ENCODE measurements at places on chromosomes 6 and 20.
A peak's percentile ranks its signal among the peaks of the same experiment; 100 is the strongest.

- DNase-seq = no peak
These were observed 19.1 kb upstream of the PANK2 start for GRCh38 chr20:3869839-3870634.

GRCh38 chr6:70651326-70651905 lies 16.3 kb upstream of the SMAP1 start:
- DNase-seq = no peak

DNA sequence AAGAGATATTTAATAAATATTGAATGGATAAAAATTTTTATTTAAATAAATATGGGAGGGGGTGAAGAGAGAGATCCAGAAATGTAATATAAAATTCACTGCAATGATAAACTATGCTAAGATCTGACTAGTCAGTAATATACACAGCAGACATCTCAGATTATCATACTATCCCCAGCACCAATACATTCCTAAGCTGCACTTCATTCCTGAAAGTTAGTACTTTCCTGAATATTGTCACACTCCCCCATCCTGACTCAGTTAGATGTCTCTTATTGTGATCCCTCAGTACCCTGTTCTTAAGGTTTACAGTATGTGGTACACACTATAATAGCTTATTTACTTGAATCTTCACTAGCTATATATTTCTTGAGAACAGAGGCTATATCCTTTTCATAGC lies 88.3 kb upstream of the KCNQ5 start:
- no peak for DNase-seq

- no peak for DNase-seq
These were observed 350.9 kb downstream of the SMOC2 start for GRCh38 chr6:168791917-168792316.

- DNase-seq = no peak
These were observed 253.4 kb downstream of the PREX1 start for GRCh38 chr20:48574383-48574782.

GRCh38 chr6:140446241-140446640 lies 1071.8 kb upstream of the CITED2 start:
- no peak for DNase-seq

GRCh38 chr20:25058847-25059810 lies 1.2 kb upstream of the ACSS1 start:
- peak; percentile 66 for DNase-seq

- DNase-seq = no peak
These were observed 20.3 kb downstream of the CCDC167 start for GRCh38 chr6:37479266-37479854.

DNA sequence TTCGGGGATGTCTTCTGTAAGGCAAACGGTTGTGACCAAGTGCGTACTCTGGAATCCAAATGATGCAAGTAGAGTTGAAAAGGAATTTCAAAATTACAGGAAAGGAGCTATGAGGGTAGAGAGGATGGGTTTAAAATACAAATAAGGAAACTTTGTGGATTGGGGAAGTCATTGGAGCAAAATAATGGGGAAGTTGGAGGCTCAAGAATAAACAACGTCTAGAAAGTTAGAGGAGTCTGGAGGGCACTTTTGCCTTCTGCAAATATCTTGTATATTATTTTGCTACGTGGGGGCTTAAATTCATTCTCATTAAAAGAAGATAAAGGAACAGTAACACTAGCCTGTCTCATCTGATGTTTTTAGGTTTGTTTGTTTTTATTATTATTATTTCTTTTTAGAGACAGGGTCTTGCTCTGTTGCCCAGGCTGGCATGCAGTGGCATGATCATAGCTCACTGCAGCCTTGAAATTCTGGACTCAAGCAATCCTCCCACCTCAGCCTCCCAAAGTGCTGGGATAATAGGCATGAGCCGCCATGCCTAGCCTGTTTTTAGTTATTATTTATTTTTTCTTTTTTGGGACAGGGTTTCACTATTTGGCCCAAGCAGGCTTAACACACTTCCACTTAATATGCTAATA lies 55.0 kb upstream of the TNFAIP3 start:
- peak; percentile 58 for DNase-seq

DNA sequence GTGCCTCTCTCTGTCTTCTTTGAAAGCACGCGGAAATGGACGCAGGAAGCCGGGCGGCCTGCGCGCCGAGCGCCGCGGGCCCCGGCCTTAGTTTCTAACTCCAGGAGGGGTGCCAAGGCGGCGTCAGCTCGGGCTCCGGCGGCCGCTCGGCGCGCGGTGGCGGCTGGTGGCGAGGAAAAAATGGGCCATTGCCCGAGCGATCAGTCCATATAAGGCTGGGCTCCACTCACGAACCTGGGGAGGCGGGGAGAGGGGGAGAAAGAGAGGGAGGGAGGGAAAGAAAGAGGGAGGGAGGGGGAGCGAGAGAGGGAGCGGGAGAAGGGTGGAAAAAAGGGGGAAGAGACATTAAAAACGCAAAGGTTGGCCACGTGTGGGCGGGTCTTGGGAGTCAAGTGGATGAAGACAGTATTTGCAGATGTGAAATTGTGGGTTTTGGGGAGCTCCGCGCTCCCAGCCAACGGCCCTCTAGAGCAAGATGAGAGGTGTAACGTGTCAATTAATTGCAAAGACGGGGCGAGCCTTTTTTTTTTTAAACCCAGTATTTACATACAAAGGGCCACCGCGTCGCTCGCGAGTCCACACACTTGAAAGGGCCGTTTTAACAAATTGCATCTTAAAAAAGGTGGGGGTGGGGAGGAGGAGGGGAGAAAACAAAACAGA lies at the start of gene NKX2-2:
TSS of gene NKX2-2 (minus strand) at position 184 of the 660 bp plus-strand sequence. CDS start 395 bp downstream, outside the sequence.
- DNase-seq = no peak

- DNase-seq = peak; percentile 19
These were observed at the start of gene TPBG for GRCh38 chr6:82363428-82364086. Gene TPBG, plus strand, starts transcription at chr6:82363817. Its CDS starts 1,145 bp downstream, at chr6:82364962.

DNA sequence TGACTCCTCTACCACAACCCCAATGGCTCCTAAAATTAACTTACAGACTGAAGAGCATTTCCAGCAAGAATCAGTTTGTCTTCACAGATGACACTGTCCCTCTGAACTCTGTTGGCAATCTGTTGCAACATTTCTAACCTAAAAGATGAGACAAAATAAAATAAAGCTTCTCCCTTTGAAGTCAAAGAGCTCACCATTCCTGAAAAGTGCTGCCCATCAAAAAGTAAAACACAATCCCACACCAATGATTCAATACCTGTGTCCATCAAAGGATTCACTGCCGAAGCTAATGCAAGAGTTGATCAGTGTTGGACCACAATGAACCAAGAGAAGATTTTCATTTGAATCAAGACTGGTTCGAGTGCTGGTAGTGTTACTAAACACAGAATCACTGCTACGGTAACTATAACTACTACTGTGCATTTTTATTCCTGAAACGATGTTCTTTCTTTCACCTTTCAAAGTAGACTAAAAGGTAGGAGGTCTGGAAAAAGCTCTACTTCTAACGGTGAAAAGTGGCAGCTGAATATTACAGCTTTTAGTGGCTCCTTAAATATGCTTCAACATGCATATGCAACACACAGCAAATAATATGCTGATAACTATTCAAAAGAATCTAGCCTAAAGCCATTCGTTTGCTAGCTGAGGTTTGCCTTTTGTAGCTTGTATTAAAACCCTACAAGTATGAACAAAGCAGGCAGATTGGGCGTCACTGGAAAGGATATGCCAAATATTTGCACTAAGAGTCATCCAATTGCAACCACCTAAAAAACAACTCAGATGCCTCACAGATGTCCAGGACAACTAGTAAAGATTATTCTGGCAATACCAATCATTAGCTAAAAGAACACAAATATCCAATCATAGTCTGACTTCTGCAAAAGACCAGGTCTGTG lies at the start of gene DST:
TSS of gene DST (minus strand) at position 524 of the 896 bp plus-strand sequence.
- no peak for DNase-seq

GRCh38 chr20:43586641-43587040 lies 4.1 kb upstream of the IFT52 start:
- no peak for DNase-seq

- DNase-seq = no peak
These were observed 26.1 kb downstream of the PTPN1 start for GRCh38 chr20:50536333-50536732.

DNA sequence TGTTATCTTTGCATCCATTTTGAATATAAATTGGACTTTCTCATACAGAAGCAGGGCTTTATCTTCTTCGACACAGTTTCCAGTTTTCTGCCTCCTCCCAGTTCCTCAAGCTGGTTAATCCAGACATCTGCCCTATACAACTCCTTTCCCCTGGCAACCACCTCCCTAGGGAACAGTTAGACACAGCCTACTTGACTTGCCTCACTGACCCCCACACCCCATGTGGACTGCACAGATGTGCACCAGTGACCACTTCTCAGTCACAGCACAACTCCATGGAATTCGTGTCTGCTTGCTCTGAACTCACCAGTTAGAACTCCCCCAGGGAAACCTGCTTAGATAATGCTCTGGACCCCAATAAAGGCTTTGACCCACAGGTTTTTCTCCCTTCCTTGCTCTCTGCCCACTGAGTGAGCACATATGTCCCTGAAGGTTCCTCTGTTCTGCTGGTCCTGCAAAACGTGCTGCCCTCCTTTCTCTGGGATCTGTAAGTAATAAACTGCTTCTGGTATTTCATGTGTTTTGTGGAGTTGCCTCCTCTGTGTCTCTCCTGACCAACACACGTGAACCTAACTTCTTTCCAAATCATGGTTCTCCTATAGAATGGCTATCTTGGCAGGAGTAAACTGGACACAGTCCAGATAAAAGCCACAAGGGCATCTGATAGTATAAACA lies 351.2 kb downstream of the CD83 start:
- no peak for DNase-seq

GRCh38 chr6:25295651-25296050 lies 16.5 kb downstream of the CARMIL1 start:
- DNase-seq = no peak

- no peak for DNase-seq
These were observed 736.4 kb upstream of the MARCKS start for GRCh38 chr6:113120582-113121285.

DNA sequence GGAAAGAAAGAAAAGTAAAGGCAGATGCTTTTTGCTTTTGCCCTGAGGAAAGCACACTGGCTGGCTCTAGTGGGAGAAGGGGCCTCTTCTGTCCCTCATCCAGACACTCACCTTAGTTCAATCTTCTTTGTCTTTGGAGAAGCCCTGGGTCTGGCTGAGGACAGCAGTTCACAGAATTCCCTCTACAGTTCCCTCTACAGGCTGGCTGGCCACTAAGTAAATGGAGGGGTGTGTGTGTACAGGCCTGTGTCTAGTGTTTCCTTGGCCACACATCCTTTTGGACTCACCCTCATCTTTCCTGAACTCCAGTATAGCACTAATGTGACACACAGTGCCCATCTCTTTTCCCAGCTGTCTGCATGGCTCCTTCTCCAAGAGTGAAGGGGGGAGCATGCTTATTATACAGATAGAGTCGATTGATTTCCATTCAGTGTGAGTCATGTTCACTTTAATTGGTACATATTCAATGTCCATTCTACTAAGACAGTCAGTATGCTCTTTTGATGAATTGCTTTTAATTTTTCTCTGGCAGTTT lies 26.0 kb upstream of the CLVS2 start:
- DNase-seq = no peak

GRCh38 chr20:6783752-6784151 lies 16.3 kb downstream of the BMP2 start:
- no peak for DNase-seq

DNA sequence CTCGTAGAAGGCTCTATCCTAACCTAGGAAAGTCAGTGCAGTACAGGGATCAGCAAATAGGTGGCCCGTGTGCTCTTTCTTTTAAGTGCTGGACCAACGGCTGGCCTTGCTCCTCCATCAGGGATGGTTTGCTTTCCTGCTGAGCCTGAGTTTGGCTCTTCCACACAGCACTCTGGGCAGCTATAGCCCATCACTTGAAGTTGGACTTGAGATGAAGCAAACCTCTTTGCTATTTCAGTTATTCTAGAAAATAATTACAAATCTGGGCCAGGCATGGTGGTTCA lies 66.9 kb upstream of the KCNK16 start:
- DNase-seq = no peak

DNA sequence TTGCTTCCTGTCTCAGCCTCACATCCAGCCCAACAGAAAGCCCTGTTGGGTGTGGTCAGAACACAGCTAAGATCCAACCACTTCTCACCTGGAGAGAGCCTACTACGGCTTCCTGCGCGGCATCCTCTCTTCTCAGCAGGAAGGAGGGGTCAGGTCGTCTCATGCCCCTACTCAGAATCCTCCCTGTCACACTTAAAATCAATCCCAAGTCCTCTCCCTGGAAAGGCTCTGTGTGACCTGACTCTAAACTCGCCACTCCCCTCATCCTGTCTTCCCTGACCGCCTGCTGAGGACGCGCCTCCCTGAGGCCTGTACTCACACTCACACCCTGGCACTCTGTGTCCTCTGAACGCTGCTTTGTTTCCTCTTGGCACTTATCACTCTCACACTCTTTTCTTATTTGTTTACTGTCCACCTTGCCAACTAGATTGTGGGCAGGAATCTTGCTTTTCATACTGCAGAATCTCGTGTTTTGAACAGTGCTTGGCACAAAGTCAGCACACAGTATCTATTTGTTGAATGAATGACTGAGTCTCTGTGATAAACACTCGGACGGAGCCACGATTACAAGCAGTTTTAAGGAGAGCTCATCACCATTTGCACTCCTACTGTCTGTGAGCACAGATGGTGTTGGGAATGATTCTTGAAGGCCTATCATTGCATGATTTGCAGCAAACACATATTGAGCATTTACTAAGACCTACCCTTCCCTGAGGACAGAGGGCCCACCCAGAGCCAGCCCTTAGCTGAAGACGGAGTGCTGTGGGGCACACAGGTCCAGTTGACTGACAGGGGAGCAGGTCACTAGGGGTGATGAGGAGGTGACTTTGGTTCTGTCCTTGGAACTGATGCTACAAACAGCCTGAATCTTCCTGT lies 18.7 kb downstream of the RAB5IF start:
- no peak for DNase-seq

GRCh38 chr6:116666869-116667268 lies 1.7 kb downstream of the ZUP1 start:
- DNase-seq = no peak

DNA sequence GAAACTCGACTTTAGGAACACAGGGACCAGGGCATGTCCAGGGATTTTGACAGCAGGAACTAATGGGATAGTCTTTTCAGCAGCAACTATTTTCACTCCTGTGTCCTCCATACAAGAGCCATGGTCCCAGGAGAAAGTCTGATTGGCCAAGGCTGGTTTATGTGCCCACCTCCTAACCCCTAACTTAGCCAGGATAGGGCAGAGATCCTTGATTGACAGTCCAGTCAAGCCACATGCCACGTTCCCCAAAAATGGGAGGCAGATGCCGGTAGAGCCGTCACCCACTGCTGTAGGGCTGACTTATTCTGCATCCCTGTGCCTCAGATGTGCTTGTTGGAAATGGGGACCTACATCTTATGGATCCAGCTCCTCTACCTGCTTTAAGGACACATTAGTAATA lies 22.3 kb downstream of the SLC2A10 start:
- DNase-seq = no peak

- DNase-seq = peak; percentile 9
These were observed 76.8 kb downstream of the HIVEP2 start for GRCh38 chr6:142867988-142868812.

- DNase-seq = peak; percentile 87
These were observed at the start of gene HELZ2 for GRCh38 chr20:63574156-63574828. Gene HELZ2, minus strand, starts transcription at chr20:63574239. Its CDS starts 1,854 bp downstream, at chr20:63572385.

DNA sequence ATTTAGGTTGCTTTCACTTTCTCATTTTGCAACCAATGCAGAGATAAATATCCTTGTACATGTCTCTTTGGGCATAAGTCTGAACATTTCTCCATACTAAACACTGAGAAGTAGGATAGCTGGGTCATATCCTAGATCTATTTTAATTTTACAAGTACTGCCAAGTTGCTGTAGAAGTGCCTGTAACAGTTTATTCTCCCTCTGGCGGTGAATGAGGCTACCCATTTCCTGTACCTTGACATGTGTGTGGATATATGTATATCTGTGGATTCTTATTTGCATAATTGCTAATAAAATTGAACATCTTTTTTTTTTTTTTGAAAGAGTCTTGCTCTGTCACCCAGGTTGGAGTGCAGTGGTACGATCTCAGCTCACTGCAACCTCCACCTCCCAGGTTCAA lies 48.0 kb upstream of the PNRC1 start:
- peak; percentile 39 for DNase-seq
